ENCODE measurements at places on chromosomes 1 and 21.

DNA sequence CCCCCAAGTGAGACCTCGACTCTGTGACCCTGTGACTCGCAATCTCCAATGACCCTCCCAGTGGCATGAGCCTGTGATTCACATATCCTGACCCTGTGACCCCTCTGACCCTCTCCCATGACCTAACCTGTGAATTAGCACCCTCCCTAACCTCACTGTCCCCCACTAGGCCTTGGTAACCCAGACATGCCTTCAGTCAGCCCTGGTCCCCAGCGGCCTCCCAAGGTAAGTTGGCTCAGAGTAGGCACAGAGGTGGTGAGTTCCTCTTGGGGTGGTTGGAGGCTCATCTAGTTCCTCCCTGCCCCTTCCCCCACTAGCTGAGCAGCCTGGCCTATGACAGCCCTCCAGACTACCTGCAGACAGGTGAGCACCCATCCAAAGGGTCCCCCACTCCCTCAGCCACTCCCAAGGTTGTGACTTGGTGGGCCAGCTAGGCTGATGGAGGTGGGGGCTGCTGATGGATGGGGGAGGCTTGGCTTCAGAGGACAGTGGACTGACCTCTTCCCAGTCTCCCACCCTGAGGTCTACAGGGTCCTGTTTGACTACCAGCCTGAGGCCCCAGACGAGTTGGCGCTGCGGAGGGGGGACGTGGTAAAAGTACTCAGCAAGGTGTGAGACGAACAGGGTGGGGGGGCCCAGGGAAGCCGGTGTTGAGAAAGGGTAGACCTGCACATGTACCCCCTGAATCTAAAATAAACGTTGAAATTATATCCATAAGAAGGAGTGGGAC, 1.6 kb downstream of the SH3D21 start:
- DNase-seq: no peak

DNA sequence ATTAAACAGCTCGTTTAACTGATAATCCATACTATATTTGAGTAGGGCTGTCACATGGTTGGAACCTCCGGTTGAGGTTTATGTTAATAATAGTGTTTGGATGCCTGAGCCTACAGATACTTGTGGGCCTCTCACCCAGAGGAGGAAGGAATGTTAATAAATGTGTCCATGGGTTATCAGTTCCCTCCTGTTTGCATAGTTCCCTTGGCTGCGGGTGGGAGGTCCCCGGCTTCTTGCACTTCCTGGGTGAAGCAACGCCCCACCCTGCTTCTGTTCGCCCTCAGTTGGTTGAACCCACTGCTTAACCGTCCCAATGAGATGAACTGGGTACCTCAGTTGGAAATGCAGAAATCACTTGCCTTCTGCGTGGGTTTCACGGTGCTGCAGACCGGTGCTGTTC, 23.6 kb upstream of the GBP1 start:
- DNase-seq: no peak

DNA sequence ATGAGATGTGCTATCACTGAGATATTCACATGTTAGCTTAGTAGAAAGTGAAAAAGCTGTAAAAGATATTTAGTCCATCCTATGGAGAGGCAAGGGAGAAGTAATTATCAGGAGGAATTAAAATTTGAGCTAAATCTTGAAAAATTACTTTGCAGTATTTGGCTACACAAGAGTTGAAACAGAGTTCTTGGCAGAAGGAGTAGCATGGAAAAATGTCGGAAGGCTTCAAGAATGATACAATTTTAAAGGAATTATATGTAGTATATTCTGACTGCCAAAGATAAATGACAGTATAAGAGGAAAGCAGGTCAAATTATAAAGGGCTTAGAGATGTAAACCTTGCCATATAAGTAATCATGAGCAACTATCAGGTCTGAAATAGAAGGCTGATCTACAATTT, 518.9 kb downstream of the BRINP3 start:
- no peak for DNase-seq

DNA sequence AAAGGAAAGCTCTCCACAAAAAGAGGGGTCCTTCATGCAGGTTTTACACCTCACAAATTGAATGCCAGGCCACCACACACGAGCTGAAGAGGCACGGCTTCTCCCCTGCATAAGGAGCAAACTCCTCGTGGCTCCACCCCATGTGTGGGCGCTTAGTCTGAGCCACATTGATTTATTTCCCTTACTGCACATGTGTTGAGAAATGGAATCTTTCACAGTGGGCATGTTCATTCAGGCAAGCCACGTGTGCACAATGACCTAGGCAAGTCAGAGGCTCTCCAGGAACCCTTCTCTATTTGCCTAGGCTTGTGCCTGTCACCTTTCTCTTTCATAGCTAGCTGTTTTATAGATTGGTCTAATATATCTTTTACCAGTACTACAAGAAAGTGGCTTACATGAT, 120.5 kb downstream of the LTN1 start:
- no peak for DNase-seq

- peak; percentile 67 for DNase-seq
Measured at GRCh38 chr1:64663668-64664067, 81.2 kb upstream of the RAVER2 start.

DNA sequence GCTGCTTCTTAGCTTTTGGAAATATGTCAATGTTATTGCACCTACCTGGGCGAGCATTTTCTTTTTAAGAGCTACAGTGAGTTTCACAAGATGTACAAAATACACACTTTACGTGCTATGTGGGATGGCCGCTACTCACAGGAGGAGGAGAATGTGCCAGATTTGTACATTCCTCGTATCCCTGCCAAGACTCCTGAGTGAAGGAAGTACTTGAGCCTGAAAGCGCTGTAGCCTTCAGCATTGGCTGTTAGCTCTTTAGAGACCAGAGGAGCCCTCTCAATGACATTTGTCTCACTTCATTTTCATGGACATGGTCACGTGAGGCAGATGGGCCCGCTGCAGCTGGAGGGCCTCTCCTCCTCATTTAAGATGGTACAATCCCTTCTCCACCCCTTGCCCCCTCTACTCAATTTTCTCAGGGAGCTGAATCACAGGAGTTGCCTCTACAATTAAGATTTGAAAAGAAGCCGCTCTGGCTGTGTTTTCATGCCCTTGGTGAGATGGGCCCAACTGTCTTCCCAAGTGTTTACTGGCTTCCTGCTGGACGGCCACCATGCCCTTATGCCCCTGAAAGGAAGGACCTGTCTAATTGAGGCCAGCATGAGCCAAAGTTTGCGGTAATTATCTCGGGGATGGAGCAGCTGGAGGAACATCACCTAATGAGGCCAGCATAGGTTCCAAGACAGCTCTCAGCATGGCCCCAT, 442.6 kb downstream of the PRDM2 start:
- DNase-seq: no peak

DNA sequence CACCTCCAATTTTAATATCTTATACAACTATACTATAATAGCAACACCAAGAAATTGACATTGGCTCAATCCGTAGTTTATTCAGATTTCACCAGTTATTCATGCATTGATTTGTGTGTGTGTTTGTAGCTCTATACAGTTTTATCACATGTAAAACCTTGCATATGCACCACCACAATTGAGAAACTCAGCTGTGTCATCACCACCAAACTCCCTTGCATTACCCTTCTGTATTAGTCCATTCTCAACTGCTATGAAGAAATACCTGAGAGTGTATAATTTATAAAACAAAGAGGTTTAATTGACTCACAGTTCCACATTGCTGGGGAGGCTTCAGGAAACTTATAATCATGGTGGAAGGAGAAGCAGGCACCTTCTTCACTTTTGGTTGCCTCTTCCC, 162.1 kb downstream of the PATJ start:
- no peak for DNase-seq

GRCh38 chr21:36155603-36156338, 853 bp upstream of the DOP1B start:
- peak; percentile 68 for DNase-seq

DNA sequence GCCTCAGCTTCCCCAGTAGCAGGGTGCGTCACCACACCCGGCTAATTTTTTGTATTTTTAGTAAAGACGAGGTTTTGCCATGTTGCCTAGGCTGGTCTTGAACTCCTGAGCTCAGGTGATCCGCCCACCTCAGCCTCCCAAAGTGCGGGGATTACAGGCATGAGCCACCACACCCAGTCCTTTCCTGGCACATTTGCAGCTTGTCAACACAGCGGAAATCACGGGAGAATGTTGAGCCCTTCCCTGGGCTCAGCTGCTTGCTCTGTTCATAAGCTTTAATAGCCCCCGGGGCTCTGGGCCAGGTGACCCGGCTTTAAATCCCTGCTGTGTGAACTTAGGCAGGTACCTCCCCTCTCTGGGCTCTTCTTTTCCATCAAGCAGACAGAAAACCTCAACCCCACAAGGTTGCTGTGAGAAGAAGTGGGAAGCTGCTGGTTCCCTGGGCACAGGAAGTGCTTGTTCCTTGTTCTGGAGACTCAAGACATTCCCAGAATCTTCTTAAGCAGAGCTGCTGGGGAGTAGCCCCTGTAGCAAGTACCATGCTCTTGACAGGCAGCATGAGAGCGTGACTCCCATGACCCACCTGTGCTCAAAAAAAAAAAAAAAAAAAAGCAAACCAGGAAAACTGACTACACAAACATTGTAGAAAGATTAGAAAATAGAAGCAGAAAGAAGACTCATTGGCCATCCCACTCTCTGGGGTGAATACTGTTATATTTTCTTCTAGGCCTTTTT, 14.5 kb upstream of the SELENON start:
- DNase-seq: no peak

DNA sequence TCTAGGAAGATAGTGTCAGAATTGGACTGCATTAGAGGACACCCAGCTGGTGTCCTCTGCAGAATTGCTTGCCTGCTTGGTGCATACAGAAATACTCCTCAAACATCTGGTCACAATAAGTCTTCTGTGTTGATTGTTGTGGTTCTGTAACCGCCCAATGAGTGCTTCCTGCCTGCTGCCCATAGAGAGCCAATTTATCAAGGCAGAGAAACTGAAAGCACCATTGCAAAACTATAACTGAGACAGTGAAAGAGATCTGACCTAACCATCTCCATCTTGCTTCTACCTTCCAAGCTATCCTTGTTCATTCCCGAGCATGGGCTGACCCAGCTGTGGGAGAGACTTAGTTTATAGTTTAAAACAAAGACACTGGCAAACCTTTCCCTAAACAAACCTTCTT, 462.4 kb upstream of the RGS18 start:
- DNase-seq: no peak

DNA sequence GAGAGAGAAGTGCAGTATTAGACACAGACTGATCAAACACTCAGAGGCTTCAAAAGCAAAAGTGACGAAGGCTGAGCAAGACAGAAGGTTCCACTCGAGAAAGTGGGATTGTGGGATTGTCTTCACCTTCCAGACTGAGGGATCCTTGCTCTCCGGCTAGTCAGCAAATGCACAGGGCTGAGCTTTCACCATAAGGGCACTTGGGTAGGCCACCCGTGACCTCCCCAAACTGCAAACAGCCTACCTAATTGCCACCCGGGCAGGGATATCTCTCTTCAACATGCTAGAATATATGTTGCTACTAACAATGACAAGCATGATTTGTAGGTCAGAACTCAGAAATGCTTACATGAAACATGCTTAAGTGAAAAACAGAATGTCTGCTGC, 35.3 kb upstream of the RIPK4 start:
- no peak for DNase-seq

GRCh38 chr1:198387587-198387986, 152.9 kb downstream of the ATP6V1G3 start:
- no peak for DNase-seq

DNA sequence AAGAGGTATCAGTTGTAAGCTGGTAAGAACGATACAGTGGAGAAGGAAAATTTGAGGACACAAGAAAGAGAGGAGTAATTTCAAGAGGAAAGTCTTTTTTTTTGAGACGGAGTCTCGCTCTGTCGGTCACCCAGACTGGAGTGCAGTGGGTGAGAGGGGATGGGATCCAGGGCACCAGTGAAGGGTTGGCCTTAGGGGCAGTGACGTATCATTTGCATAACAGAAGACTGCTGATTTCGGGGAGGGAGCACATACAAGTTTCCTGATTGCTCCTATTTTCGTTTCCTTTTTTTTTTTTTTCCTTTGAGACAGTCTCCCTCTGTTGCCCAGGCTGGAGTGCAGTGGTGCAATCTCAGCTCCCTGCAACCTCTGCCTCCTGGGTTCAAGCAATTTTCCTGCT, 4.2 kb downstream of the S100A13 start:
- DNase-seq: no peak

DNA sequence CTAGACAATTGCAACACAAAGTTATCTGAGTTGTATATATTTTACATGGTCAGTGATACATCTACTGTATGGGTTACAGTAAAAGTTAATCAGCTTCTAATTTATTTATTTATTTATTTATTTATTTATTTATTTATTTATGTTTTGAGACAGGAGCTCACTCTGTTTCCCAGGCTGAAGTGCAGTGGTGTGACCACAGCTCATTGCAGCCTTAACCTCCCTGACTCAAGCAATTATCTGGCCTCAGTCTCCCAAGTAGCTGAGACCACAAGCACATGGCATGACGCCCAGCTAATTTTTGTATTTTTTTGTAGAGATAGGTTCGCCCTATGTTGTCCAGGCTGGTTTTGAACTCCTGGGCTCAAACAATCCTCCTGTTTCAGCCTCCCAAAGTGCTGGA, 241.6 kb downstream of the PTPRC start:
- no peak for DNase-seq

DNA sequence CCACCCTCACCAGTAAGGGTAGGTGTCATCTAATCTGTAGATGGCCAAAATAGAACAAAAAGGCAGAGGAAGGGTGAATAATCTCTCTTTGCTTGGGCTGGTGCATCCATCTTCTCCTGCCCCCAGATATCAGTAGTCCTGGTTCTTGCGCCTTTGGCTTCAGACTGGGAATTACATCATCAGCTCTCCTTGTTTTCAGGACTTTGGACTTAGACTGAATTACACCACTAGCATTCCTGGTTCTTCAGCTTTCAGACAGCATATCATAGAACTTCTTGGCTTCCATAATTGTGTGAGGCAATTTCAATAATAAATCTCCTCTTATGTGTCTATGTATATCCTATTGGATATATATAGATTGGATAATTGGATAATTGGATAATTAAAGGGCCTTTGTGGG, 403.0 kb upstream of the USP24 start:
- DNase-seq: no peak

- DNase-seq: peak; percentile 49
Measured at GRCh38 chr1:40592107-40592803, 60.8 kb downstream of the ZNF684 start.

GRCh38 chr1:88204111-88204510, 480.0 kb upstream of the PKN2 start:
- no peak for DNase-seq

- no peak for DNase-seq
Measured at GRCh38 chr1:33337441-33337840, 16.5 kb upstream of the A3GALT2 start.

All from endodermal cell (in vitro differentiated cells).